ENCODE measurements at places on chromosomes 2 and 18. TPM values are rescaled to one million over a fixed set of nuclear protein-coding genes. Genes with fewer than 3 reads are reported as not detected.

The MCFD2 gene
- 30.5 TPM for total RNA-seq

The SLC9A4 gene
- 0.18 TPM for total RNA-seq

DNA sequence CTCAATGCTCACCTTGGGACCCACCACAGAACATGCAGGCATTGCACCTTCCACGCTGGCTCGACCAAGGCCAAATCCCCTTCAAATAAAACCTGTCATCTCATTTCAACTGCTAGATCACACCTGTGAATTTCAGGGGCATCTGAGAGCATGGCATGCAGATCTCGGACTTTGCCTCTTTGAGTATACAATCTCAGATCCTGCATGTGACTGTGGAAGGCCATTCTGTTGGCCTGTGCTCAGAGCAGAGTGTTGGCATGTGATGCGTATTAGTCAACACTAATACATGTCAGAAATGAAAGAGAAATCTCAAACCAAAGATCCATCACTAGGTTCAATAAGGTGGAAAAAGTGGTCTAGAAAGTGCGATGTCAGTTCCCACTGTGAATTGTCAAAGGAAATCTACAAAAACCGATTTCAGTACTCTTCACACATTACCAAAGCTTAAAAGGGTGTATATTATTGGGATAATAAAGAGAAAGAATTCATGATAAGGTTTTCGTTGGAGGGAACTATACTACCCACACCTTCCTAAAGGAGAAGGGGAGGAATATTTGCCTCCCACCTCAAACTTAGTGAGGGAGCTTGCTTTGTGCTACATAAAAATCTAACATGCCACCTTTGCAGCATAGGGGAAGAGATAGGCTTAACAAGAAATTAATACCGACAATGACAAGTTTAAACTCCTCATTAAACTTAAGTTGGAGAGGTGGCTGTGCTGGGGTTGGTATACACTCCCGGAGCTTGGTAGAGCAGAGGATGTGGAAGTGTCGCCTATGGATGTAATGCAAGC is 7.8 kb downstream of the XDH start:
- DNase-seq = no peak

DNA sequence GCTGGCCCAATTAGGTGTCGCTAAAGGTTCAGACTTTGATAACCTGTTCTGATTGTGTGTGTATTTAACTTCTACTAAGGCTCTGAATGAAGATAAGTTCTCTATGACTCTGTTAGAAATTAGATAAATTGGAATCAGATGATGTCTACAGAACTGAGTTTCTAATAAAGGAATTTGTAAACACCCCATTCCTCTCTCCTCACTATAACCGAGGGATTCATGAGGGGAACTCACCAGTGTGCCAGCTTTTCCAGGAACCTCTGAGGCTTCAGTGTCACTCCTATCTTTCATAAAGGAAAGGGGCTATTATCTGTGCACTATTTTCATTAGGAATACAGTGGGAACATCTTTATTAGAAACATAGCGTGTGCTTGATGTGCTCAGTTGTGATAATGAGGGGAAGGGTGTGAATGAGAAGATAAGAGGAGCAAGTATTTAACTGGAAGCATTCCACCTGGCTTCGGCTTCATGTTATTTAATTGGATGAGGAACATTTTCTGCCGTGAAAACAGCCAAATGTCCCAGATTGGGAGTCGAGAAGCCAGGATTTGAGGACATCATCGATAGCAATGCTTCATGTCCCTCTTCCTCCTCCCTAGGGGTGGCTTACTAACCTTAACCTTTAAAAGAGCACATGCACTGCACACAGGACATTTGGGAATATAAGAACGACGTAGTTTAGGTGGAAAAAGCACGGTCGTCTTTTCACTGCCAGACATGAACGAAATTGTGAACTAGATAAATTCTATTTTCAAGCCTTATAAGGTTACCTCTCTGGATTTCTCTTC is 84.8 kb upstream of the TCF4 start:
- DNase-seq = no peak
